ENCODE measurements at places on chromosomes 1 and 21. TPM values are rescaled to one million over a fixed set of nuclear protein-coding genes. Genes with fewer than 3 reads are reported as not detected.
A peak's percentile ranks its signal among the peaks of the same experiment; 100 is the strongest.

GRCh38 chr1:201937624-201938213 lies 8.6 kb downstream of the LMOD1 start:
- no peak for DNase-seq

DNA sequence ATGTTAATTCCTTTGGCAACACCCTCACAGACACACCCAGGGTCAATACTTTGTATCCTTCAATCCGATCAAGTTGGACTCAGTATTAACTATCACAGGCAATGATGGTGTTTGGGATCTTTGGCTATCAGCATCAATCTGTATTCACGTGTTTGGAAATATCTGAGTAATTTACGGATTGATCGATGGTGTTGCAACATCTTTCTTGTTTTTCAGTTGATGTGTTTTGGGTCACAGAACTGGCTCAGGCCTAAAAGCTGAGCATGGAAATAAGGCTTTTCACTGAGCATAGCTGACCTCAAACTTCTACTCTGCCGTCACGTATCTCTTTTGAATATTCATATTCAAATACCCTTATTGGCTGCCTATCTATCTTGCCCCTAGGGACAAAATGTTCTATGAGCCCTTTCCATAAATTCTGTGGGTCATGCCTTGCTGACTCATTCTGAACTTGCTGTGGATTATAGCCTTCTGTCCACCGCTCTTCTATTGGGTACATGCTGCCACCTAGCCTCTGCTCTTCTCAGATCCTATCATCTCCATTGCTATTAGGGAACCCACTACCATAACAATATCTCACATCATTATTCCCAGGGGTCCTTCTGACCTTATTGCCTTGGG lies 156.0 kb downstream of the PDE4B start:
- no peak for DNase-seq

DNA sequence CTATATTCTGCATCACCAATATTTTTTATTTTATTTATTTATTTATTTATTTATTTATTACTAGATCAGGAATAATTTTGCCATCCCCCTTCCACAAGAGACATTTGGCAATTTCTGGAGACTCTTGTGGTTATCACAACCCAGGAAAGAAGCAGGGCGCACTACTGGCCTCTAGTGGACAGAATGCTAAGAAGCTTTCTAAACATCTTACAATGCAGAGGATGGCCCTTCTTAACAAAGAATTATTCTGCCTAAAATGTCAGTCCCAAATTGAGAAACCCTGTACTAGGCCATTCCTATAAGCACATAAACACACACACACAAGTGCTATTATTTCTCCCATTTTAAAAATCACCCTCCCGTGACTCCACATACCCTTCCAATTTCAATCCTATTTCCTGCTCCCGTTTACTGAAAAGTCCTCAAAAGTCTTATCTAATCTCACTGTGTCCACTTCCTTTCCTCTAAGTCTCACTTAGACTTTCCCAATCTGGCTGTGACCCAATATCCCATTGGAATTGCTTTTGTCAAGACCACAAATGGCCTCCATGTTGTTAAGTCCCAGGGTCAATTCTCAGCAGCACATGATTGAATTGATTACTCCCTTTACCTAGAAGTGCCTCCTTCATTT lies 43.7 kb upstream of the RNF11 start:
- DNase-seq: peak; percentile 87

GRCh38 chr1:106831511-106831910 lies 225.0 kb upstream of the PRMT6 start:
- no peak for DNase-seq

- no peak for DNase-seq
These were observed 91.2 kb downstream of the TRABD2B start for GRCh38 chr1:47906009-47906432.

DNA sequence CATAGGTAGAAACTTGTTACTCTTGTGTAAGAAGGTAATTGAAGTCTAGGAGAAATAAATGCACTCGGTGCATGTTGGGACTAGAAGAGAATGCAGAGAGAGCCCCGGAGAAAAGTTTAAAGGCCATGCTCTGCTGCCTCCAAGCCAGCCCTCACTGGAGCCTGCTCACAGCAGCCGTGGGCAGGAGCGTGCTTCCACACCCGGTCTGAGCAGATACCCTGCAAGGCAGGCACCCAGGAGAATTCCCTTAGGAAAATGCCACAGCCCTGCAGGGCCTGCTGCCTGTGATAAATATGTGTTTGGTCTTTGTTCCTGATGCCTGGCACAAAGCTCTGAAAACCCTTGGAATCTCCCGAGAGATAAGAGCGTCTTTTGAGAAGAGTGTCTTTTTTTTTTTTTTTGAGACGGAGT lies 22.8 kb downstream of the C2CD2 start:
- no peak for DNase-seq

- no peak for DNase-seq
These were observed 20.8 kb upstream of the GBP1 start for GRCh38 chr1:89085781-89086180.

The EEIG2 gene
- polyA plus RNA-seq: 6.0 TPM

The DMRTA2 gene
- polyA plus RNA-seq: not detected

The LCE3E gene
- not detected for polyA plus RNA-seq

DNA sequence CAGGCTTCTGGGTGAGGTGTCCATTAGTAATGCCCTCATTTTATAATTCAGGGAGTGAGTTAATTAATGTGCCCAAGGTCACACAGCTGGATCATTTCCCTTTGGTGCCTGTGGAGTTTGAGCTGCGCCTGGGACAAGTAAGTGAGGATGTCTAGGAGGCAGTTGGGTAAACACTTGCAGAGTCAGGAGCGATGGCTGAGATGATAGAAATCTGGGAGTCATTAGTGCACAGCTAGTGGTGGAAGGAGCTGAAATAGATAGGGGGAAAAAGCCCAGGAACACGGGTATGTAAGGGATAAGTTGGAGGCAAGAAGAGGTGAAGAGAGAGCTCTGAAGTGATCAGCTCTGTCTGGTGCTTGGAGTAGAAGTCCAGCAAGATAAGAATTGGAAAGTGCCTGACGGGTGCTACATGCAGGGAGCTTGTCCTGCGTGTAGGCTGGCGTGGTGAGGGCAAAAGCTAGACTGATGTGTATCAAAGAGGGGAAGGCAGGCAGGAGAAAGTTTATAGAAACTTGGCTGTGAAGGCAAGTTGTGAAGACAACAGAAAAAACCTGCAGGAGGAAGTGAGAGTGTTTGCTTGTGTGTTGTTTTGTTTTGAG lies 1.7 kb upstream of the SCAF4 start:
- no peak for DNase-seq

DNA sequence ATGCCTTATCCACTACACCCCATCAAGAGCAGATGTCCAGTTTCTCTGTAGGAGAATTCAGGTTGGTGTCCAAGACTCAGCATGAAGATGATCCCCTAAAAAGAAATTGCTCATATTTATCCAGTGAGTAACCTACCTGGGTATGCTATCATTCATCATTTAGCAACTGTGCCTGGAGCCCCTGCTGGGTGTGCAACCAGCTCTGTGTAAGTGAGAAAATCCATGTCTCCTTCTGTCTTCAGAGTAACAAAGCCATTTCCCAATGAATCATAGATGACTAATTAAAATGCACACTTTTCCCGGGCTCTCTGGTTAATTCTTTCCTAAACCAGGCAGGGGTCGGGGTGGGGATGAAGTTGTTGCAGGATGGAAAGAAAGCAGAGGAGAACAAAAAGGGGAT lies 35.8 kb downstream of the OLFML3 start:
- DNase-seq: no peak

DNA sequence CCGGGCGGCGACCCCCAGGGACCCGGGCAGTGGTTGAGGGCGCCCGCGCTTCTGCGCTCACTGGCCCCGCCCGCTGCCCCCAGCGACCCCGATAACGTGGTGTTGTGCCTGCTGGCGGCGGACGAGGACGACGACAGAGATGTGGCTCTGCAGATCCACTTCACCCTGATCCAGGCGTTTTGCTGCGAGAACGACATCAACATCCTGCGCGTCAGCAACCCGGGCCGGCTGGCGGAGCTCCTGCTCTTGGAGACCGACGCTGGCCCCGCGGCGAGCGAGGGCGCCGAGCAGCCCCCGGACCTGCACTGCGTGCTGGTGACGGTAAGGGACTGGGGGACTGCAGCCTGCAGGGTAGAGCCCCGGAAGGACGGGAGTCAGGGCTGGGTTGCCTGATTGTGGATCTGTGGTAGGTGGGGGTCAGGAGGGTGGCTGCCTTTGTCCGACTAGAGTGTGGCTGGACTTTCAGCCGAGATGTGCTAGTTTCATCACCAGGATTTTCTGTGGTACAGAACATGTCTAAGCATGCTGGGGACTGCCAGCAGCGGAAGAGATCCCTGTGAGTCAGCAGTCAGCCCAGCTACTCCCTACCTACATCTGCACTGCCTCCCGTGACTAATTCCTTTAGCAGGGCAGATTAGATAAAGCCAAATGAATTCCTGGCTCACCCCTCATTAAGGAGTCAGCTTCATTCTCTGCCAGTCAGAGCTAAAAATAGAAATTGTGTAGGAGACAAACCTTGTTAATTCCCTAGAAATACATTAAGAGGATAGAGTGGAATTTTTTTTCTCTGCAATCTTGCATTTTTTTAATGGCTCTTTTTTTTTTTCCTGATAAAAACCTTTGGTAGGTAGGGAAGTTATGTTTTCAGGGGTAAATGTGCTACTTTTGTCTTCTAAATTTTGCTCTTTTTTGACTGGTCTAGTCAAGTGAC lies 1.5 kb downstream of the GADD45A start:
- DNase-seq: peak; percentile 63

The SAMD13 gene
- polyA plus RNA-seq: 2.5 TPM

GRCh38 chr1:75727571-75727970 lies 3.1 kb downstream of the ACADM start:
- DNase-seq: no peak

The GBP5 gene
- not detected for polyA plus RNA-seq

GRCh38 chr1:161013131-161013487 lies 7.8 kb downstream of the F11R start:
- DNase-seq: no peak
